ENCODE measurements at places on chromosomes 11 and 22.

DNA sequence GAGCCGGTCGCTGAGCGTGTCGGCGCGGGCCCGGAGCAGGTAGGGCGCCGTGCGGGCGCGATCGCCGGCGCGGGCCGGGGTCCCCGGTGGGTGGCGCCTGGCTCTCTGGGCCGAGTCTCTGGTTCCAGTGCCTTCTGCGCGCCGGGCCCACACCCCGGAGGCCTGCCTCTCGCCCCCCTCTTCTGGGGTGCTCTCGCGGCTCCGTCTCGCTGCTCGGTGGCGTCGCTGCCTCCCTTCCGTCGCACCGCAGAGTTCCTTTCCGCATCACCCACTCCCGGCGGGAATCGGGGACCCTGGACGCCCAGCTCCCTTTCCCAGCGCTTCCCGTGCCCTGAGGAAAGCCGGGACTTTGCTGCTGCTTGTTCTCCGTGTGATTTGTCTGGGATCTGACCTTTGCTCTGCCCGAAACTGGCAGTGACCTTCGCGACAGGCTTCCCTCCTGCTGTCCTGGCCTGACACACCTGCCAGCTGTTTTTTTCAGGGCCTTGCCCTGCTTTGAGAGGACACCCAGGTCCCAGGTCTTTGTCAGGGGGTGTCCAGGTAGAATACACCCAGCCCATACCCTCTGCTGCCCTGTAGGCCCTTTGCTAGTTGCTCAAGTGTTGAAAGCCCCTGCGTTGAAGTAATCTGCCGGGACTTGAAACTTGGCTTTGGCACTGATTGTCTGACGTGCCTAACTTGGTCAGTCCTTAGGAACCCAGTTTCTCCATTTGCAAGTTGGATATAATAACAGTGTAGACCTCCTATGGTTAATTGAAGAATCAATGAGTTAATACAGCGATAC lies 711 bp downstream of the FDX1 start:
- no peak for DNase-seq

DNA sequence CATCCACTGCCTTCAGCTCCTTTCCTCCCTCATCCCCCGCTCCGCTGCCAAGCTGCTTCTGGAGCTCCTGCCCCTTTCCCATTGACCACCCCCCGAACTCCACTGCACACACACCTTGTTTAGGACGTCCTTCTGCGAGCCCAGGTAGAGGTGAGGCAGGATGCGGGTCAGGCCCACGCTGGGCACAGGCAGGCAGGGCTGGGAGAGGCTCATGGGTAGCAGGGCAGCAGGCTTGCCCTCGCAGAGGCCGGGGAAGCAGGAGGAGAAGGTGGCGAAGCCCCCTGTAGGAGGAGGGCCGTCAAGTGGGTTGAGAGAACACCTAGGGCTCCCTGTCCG lies 13.3 kb downstream of the DUSP8 start:
- DNase-seq: no peak

GRCh38 chr22:31828739-31829138 lies 74.9 kb downstream of the DEPDC5 start:
- no peak for DNase-seq

DNA sequence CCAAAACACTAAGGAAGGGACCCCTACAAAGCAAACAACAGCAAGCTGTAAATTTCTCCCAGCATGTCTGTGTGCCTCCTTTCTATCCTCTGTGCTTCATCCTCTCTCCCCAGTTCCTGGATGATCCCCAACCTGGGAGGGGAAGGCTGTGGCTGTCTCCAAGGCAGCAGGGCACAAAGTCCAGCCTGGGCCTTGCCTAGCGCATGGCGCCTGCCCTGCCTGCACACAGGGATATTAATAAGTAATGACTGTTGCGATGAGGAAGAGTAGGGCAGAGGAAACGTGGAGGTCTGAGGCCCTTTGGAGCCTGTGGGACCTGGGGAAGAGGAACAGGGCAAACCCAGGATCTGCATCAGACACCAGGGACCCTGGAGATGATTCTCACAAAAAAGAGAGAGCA lies 2.0 kb downstream of the USH1C start:
- DNase-seq: no peak

GRCh38 chr11:79054636-79055035 lies 386.2 kb downstream of the TENM4 start:
- DNase-seq: peak; percentile 27

- DNase-seq: no peak
These were observed 47.9 kb upstream of the SUSD2 start for GRCh38 chr22:24133187-24133965.

- no peak for DNase-seq
These were observed 25.1 kb downstream of the SMCO4 start for GRCh38 chr11:93518081-93518480.

DNA sequence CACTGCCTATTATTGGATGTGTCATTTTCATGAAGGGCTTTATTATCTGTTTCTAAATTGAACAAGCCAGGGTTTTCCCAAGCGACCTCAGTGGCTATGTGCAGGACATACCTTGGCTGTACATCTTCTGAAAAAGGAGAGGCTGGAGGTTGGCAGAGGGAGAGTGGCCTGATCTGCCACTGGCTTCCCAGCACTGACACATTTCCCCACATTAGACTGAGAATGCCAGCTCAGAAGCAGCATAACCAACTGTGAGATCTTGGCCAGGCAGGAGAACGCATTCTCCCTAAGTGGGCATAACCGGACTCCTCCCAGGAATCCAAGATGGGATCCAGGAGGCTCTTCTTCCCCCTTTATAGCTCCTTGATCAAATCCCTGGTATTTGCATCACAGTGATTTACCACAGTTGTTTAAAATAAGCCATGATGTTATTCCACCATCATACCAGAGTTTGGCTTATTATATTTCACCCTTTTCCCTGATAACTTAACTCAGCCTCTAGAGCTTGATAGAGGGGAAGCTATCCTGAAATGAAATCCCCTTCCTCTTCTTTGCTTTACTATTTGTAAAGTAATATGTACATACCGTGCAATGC lies 33.8 kb downstream of the AMOTL1 start:
- no peak for DNase-seq

DNA sequence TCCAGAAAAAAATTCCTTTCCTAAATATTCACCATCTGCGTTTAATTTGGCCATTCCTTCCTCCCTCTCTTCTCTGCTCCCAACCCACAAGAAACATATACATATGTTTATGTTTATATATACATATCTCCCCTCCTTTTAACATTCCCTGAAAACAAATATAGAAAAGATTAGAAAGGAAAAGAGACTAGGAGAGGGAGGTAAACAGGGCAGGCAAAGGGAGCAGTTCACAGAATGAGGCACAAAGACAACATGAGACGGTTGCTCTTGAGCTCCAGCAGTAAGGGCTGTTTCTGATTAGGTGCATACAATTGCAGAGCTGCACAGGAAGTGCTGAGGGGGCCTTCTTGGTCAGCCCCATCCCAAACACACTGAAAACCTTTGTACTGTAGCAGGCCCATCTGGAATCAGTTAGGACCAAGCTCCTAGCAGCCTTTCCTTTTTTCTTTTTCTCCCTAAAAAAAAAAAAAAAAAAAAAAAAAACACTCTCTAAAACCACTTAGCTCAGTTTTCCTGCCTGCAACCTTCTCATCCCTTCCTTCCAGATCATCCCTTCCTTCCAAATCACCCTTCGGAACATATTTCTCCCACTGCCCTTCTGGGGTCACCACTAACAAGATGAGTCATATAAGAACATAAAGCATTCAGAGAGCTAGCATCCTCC lies 57.0 kb downstream of the RBFOX2 start:
- peak; percentile 97 for DNase-seq

GRCh38 chr11:64800303-64801157 lies 2.5 kb downstream of the MAP4K2 start:
- no peak for DNase-seq

- DNase-seq: no peak
These were observed 24.3 kb upstream of the SMCO4 start for GRCh38 chr11:93567401-93567895.

- DNase-seq: no peak
These were observed 1.6 kb downstream of the OR56B1 start for GRCh38 chr11:5737670-5738392.

GRCh38 chr11:122275508-122275907 lies 159.5 kb upstream of the BLID start:
- DNase-seq: no peak
